ENCODE measurements at places on chromosomes 1 and 21.

DNA sequence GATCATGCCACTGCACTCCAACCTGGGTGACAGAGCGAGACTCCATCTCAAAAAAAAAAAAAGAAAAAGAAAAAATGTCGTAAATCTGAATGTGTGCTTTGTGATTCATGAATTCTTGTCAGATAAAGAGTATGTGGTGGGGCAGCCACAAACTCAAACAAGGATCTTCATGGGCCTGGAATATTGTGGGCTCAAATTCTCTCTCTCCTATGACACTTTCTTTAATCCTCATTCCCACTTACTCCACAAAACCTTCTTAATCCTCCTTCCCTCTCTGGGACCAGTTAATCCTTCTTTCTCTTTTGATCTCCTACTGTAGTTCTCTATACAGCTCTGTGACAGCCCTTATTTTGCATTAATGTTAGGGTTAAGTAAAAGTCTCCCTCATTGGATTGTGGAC, 112.3 kb downstream of the AK5 start:
- no peak for DNase-seq

DNA sequence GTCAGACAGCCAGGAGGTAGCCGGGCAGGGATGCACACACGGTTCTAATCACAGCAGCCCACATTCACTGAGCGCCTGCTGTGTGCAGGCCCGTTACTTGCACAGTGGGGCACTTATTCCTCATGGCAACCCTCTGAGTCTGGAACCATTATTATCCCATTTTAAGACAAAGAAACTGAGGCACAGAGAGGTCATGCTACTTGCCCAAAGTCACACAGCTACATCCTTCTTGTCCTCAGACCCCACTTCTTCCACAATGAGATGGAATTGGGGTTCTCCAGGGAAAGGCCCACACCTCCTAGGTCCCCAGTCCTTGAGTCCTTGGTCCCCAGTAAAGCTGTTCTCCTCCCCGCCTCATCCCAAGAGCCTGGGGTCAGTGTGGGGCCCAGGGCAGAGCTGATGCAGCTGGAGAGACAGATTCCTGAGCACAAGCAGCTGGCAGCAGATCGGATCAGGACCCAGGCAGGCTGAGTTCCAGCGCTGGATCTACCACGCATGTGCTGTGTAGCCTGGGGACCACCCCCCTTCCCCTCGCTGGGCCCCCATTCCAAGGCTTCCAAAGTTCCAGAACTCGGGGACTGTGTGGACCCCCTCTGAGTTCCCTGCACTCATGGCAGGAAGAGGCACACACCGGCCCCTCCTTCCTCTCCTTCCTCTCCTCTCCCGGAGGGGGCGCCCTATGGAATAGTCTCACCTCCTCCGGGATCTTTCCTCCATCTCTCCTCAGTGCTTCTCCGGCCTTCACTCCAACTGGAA, 393.4 kb downstream of the MATN1 start:
- DNase-seq, result no peak

DNA sequence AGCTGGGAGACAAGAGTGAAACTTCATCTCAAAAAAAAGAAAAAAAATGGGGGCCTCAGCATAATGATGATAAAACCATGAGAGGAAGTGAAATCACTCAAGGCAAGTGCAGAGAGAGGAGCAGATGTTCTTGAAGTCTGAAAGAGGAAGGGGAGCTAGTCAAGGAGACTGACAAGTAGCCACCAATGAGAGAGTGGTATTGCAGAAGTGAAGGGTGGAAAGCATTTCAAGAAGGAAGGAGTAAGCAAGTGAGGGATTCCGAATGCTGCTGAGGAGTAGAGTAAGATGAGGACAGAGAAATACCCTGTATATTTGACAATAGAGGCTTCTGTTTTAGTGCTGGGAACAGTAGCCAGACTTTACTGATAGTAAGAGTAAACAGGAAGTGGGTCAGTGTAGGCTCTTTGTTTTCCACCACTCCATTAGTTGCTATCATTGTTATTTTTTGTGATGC, 2.9 kb downstream of the TATDN3 start:
- DNase-seq, result no peak

DNA sequence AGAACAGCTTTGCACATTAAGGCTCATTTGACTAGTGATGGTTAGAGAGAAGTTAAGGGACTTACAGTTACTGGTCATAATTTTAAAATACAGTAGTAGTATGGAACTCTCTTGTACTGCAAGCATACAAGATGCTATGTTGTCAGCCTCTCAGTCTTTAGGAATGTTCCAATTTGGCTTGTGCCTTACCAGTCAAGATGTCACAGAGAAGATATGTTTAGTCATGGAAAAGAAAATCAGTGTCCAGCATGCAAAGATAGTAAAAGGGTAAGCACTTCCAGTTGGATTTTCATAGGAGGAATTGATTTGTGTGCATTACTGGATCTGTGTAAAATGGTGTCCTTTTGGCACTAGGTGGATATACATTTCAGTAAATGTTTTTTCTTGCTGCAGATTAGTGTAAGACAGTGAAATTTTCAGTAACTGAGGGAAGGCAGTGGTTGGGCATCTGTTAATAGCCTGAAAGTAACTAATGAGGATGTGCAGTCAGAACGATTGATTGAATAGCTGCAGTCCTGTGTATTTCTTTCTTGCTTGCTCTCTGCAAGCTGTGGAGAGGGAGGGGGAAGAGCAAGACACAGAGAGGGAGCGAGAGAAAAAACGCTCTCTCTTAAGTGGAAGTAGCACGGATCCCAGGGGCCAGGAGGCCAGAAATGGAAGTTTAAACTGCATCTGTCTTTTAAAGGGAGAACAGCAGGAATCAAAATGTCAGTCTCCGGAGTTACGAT, 108.2 kb downstream of the CLEC20A start:
- DNase-seq, result no peak

DNA sequence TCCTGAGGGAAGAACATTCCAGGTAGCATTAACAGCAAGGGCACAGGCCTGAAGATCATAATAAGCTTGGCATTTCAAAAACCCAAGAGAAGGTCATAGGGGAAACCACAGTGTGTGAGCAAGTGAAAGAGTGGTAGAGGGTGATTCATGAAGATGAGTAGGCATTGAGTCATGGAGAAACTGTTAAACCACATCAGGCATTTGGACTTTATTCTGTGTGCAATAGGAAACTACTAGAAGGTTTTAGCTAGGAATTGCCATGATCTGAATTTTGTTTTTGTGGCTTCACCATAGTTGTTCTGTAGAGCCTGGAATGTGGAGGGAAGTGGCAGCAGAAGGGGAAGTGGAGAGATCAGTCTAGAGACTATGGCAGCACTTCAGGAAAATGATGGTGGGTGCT, 359.0 kb upstream of the PTBP2 start:
- no peak for DNase-seq

DNA sequence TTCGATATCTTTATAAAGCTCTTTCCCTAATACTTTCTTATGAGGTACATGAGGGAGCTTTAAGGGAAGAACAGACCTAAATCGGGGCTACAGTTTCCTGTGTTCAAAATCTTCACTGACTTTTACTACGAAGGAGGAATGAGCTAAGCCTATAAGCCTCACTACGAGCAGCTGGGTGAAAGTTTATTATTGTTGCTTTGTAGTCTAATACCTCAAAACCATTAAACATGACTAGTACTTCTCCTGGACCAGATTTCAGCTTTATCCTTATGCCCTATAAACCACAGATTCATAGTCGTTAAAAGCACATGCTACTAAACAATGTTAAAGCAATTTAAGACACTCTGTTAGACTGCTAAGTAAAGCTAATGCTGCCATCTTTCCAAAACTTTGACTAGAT, 30.2 kb downstream of the NDC1 start:
- DNase-seq, result no peak

DNA sequence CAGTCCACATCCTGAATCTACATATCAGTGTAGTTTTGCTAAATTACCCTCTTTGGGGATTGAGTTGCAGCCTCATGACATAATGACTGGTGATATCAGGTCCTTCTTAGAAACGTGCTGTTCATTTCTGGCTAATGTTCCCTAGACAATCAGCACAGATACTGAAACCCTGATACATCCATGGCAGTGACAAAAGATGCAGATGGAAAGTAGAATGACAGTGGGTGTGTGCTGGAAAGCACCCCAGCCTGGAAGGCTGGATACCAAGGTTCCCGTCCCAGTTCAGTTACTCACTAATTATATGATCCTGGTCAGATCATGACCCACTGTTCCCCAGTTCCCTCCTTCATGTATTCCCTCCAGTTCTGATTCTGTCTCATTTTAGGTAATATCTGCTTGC, 198.2 kb upstream of the FGGY start:
- DNase-seq, result no peak

DNA sequence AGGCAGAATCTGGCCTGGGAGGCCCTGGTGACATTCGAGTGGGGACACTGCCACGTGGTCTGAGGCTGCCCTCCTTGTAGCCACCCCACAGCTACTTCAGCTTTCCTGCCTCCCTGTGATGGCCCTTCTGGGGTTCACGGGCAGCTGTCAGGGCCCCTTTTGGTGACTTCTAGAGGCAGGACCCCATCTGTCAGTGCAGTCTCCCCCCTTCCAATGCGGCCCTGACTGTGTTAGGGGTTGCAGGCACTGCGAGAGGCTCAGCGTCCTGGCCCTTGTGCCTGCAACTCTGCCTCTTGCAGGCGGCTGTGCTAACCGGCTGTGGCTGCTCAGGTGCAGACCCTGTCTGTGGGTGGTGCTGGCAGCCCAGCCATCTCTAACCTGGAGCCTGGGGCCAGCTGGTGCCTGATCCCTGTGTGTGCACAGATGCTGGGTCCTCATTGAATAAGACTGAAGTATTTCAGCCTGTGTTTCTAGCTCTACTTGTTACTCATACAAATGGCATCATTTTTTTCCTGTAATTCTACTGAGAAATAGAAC, 62.2 kb downstream of the S100B start:
- no peak for DNase-seq

Measured in NCI-H2107 (cell line).